Cardiac muscle cell (in vitro differentiated cells and primary cell): ENCODE measurements at places on chromosomes 16 and 17. TPM values are rescaled to one million over a fixed set of nuclear protein-coding genes. Genes with fewer than 3 reads are reported as not detected.

DNA sequence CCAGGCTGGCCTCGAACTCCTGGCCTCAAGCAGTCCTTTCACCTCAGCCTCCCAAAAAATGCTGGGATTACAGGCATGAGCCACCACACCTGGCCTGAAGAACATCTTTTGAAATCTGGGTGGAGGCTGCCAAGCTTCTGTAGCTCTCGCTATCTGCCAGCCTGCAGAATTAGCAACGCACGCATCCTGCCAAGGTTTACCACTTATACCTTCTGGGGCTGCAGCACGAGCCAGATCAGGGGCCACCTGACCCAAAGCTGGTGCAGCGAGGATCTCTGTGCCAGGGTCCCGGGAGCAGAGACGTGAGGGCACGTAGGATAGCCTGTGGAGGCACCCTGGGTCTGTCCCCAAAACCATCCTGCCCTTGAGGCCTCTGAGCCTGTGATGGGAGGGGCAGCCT is 22.2 kb downstream of the SLC38A8 start:
- DNase-seq, result no peak

Gene FLYWCH2
- 134 and 148 TPM in 2 replicates for total RNA-seq

GRCh38 chr17:66776999-66777688 is 57.8 kb upstream of the CACNG5 start:
- DNase-seq, result no peak

DNA sequence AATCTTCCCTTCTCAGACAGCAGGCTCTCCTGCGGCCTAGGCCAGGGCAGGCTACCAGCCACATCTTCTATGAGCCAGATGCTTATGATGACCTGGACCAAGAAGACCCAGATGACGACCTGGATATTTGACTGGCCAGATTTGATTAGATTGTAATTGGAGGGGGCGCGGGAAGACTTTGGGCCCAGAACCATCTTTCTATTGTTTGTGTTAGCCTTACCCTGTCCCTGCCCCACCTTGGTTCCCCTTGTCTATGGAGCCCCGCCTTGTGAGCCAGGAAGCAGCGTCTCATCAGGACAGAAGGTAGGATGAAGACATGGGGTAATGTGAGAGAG is 2.8 kb downstream of the CLDN7 start:
- no peak for DNase-seq

GRCh38 chr17:42018339-42018738 is 1.1 kb upstream of the DNAJC7 start:
- DNase-seq, result no peak

Gene UMOD
- not detected in 2 replicates for total RNA-seq
